ENCODE measurements at places on chromosomes 16 and 17. TPM values are rescaled to one million over a fixed set of nuclear protein-coding genes. Genes with fewer than 3 reads are reported as not detected.

GRCh38 chr16:83013071-83013470 lies 386.3 kb downstream of the CDH13 start:
- no peak for DNase-seq

- no peak for DNase-seq
Observed at GRCh38 chr16:81696961-81697615, 82.0 kb upstream of the PLCG2 start.

GRCh38 chr17:28571361-28572122 lies at the start of gene PIGS:
Gene PIGS (minus strand): TSS chr17:28571524. CDS start chr17:28571496, 28 bp downstream.
- peak; percentile 91 for DNase-seq

Gene LPO
- not detected for total RNA-seq

GRCh38 chr17:62824290-62825131 lies 16.4 kb upstream of the MARCHF10 start:
- DNase-seq = no peak

Gene SLC43A2
- 7.7 TPM for total RNA-seq

Gene SNTB2
- total RNA-seq = 65.9 TPM

DNA sequence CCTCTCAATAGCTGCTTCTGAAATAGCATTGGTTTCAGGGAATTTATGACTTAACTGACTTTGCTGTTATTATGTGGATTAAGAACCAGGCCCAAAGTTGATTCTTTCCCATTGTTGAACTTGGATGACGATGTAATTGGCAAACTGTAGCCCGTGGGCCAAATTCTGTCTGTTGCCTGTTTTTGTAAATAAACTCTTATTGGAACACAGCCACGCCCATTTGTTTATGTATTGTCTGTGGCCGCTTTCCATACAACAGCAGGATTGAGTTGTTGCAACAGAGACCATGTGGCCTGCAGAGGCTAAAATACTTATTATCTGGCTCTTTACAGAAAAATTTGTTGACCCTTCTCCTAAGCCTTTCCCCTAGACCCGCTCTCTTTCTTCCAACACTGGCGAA lies 31.6 kb downstream of the NTN1 start:
- DNase-seq = no peak

DNA sequence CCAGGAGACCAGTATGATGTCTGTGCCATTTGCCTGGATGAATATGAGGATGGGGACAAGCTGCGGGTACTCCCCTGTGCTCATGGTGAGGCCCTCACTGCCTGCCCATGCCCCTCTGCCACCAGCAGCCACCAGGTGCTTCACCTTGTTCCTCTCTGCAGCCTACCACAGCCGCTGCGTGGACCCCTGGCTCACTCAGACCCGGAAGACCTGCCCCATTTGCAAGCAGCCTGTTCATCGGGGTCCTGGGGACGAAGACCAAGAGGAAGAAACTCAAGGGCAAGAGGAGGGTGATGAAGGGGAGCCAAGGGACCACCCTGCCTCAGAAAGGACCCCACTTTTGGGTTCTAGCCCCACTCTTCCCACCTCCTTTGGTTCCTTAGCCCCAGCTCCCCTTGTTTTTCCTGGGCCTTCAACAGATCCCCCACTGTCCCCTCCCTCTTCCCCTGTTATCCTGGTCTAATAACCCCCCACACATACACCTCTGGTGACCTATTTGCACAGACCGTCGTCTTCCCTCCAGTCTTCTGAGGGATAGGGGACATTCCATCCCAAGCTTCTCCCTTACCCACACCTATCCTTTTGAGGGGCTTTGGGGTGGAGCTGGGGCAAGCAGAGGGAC lies 3.7 kb downstream of the PFN1 start:
- DNase-seq = no peak

- no peak for DNase-seq
Observed at GRCh38 chr17:41452281-41452680, 11.5 kb upstream of the KRT38 start.

Gene GH1
- total RNA-seq = not detected

Gene KRTAP2-1
- total RNA-seq = not detected

- peak; percentile 36 for DNase-seq
Observed at GRCh38 chr16:21162661-21163151, 4.2 kb downstream of the LDAF1 start.

Measured in uterus (tissue), 4 donors.